ENCODE measurements at places on chromosomes 7 and 10.

- DNase-seq, result no peak
Measured at GRCh38 chr10:22489467-22489866, 144.2 kb downstream of the SPAG6 start.

- DNase-seq, result no peak
Measured at GRCh38 chr10:81848514-81848913, 26.5 kb upstream of the NRG3 start.

DNA sequence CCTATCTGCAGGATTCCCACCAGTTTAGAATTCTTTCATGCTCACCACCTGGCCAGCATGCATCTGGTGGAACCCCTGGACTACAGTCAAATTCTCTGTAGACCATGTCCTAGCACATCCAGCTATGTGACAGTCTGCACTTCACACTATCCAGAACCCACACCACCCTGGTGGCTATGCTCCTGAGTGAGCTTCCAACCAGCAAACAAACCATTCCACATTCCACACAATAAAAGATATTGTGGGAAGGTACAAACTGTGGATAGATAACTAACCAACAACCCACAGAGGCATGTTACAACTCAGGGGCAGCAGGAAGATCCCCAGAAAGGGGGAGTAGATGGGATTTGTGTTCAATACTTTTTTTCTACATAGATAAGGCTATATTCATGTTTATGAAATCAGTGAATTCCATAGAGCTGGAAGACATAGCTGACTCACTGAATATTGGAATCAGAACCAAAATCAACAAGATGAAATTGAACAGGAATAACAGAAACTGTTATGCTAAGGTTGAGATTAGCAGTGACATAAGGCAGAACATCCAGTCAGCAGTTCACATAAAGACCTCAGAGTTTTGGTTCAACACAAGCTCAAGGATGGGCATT lies 72.5 kb downstream of the LRRC17 start:
- no peak for DNase-seq

DNA sequence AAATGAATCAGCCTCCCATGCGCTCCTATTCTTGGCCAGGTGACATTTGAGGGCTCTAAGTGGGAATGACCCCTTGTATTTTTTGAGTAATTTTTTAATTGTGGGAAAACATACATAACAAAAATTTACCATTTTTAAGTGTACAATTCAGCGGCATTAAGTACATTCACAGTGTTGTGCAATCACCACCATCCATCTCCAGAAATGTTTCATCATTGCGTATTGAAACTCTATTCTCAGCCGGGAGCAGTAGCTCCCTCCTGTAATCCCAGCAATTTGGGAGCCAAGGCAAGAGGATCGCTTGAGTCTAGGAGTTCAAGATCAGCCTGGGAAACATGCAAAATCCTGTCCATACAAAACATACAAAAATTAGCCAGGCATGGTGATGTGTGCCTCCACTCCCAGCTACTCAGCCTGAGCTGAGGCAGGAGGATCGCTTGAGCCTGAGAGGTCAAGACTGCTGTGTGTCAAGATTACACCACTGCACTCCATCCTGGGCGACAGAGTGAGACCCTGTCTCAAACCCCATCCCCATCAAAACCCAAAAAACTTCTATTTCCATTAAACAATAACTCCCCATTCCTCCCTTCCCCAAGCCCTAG lies 2.5 kb downstream of the ANTXRL start:
- DNase-seq, result no peak

- DNase-seq, result no peak
Measured at GRCh38 chr10:1778375-1778969, 41.1 kb upstream of the ADARB2 start.

- DNase-seq, result no peak
Measured at GRCh38 chr10:110416776-110417711, 80.7 kb upstream of the DUSP5 start.

DNA sequence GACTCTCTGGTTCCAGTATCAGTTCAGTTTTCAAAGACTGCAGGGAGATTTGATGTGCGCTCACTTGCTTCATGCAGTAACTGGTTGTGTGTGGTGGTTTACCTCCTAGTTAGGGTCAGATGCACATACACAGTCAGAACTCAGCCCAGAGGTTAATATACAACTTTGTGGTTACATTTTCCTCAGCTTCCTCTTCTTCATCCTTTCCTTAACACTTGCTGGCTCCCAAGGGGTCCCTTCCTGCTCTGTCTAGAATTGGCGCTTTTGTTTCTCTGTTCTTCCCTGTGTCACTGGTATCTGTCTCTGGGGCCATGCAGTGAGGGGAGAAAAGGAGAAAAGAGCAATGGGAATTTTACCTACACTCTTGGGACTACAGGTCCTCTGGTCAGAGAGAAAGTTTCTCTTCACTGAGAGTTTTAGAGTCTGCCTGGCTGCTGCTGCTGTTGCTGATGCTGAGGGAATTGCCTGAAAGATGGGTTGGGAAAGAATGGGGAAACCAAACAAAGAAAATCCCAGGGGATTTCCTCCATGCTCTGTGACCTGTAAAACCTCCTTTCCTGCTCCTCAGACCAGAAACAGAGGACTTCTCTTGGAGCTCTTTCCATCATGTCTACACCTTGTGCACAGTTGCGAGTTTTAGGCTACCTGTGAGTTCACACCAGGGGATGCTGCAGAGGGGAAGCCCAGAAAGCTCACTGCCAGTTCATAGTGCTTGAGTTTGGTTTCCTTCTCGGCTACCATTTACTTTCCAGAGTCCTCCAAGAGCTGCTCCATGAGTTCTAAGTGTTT lies 74.6 kb downstream of the WDFY4 start:
- DNase-seq, result no peak

DNA sequence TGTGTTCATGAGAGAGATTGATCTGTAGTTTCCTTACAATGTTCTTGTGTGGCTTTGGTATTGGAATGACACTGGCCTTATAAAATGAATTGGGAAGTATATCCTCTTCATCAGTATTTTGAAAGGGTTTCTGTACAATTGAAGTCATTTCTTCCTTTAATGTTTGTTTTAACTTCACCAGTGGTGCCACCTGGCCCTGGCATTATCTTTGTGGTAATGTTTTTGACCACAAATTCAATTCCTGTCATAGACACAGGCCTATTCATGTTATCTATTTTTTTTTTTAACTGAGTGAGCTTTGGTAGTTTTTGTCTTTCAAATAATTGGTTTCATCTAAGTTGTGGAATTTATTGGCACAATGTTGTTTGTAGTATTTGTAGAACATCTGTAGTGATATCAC lies 127.7 kb downstream of the CDK14 start:
- no peak for DNase-seq

- DNase-seq, result no peak
Measured at GRCh38 chr10:124090601-124091209, 2.7 kb downstream of the CHST15 start.

DNA sequence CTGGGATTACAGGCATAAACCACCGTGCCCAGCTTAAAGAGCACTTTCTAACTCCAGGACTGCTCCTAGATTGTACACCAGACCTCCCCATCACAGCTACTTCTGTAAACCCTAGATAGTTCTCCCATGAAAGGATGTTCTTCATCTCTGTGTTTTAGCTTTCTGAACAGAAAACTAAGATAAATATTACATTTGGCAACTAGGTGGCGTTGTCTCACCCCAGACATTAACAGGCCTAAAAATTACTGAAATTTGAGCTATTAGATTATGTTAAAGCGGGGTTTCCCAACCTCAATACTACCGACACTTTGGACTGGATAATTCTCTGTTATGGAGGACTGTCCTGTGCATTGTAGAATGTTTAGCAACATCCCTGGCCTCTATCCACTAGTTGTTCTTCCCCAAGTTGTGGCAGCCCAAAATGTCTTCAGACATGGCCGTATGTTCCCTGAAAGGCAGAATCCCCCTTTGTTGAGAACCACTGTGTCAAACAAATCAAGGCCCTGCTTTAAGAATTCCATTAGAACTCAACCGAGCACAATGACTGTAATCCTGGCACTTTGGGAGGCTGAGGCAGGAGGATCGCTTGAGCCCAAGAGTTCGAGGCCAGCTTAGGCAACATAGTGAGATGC lies 19.1 kb downstream of the ATOH7 start:
- no peak for DNase-seq

GRCh38 chr7:109582211-109582610 lies 1012.5 kb downstream of the DNAJB9 start:
- DNase-seq, result no peak

Data from cortex of kidney (tissue), 1 donor.